ENCODE measurements at places on chromosomes 4 and X.

- DNase-seq, result no peak
Measured at GRCh38 chr4:40546506-40546905, 83.2 kb downstream of the RBM47 start.

- peak; percentile 39 for DNase-seq
Measured at GRCh38 chr4:153643406-153644383, 40.4 kb upstream of the TLR2 start.

DNA sequence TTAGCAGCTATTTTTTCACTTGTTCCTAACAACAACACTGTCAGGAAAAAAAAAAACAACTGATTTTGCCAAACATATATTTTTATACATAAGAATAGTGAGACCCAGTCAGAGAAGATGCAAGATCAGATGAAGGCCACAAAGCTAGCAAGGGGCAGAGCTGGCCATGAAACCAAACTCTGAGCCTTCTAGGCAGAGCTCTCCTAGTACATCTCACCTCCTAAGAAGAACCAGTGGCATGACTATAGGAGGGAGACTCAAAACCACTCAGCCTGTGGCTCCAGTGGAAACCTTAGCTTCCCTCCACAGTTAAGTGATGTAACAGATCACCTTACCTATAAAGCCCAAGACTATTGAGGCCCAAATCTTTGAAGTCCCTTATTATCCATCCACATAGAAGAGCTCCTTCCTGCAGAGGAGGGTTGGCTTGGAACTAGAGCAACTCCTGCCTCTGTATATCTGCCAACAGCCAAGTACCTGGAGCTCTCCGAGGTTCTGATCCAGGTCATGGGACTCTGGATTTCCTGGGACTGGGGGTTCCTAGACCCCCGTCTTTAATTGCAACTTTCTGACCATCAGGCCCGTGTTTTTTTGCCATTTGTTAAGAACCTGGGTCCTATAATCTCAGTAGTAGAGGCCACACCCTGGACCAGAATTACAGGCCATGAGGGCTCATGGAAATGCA, 136.5 kb downstream of the SH3KBP1 start:
- no peak for DNase-seq

GRCh38 chr4:123209436-123209835, 187.2 kb upstream of the SPRY1 start:
- DNase-seq, result no peak

DNA sequence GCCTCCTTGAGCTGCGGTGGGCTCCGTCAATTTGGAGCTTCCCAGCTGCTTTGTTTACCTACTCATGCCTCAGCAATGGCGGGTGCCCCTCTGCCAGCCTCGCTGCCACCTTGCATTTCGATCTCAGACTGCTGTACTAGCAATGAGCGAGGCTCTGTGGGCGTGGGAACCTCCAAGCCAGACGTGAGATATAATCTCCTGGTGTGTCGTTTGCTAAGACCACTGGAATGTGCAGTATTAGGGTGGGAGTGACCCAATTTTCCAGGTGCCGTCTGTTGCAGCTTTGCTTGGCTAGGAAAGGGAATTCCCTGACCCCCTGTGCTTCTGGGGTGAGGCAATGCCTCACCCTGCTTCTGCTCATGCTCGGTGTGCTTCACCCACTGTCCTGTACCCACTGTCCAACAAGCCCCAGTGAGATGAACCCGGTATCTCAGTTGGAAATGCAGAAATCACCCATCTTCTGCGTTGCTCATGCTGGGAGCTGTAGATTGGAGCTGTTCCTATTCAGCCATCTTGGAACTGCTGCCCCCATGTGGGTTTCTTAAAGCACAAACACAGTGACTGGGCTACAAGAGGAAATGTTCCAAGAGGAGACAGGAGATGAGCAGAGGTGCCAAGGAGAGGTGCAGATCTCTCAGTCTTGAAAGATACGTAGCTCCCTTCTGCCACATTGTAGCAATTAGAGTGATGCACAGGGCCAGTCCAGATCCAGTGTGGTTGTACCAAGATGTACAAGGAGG, 193.0 kb upstream of the IGFBP7 start:
- DNase-seq, result no peak

DNA sequence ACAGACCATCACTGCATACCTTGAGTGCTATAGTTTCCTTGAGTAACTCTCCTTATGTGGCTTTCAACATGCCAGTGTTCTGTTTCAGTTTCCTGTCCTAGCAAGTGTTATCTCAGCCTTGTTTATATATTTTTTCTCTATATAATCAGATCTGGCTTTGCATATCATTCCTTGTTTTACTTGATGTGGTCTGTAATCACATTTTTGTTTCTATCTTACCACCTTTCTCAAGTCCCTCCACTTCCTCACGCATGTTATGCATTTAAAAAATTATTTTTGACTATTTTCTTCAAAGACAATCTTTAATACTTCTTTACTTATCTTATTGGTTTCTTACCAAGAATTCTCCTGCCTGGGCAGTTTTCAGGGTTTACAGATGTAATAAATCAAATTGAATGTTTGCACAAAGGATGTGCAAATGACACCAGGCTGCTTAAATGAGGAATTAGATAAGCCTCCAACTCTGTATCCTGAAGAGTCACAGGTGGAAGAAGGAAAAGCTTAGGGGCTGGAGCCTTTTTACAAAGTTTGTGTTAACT, 351.2 kb downstream of the BMPR1B start:
- no peak for DNase-seq

DNA sequence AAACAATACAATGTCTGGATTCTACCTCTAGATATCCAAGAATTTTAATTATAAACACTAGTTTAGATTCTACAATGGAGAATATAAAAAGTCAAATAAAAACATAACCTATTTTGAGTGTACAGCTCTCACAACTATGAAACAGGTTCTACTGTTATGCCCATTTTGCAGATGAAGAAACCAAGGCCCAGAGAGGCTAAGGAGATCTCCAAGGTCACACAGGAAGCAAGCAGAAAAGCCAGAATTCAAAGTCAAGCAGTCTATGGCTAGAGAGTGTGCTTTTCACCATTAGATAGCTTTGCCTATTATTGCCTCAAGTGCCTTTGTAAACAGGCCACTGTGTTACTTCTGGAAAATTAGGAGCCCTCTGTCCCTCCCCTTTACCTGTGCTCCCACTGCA, 7.3 kb downstream of the TAPT1 start:
- DNase-seq, result no peak

- no peak for DNase-seq
Measured at GRCh38 chrX:47226531-47227333, 6.1 kb upstream of the USP11 start.

- no peak for DNase-seq
Measured at GRCh38 chrX:129934461-129934860, 28.5 kb downstream of the UTP14A start.

DNA sequence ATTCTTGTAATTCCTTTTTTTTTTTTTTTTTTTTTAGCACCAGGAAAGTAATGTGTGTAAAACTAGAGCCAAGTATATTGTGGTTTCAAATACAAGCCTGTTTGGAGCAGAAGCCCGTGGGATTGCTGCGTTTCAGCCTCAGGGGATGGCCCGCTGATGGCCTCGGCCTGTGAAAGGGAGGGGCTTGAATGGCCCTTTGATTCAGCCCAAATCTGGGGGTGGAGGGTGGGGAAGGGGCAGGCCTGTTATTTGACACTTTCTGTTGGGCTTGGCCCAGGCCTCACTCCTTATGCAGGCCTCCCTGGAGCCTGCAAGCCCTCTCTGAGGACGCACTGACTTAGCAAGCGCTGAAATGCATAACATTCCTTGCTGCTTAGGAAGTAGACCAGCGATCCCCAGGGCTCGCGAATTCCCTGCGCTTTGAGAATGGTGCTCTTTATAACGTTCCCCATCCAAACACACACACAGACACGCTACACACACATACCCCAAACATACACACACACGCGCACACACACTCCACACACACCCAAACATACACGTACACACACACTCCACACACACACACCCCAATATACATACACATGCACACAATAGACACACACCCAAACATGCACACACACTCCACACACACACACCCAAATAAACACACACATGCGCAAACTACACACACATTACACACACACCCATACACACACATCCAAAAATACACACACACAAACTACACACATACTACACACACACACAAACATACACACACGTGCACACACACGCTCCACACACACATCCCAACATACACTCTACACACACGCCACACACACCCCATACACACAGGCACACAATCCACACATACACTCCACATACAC, 29.6 kb downstream of the TLR10 start:
- no peak for DNase-seq

DNA sequence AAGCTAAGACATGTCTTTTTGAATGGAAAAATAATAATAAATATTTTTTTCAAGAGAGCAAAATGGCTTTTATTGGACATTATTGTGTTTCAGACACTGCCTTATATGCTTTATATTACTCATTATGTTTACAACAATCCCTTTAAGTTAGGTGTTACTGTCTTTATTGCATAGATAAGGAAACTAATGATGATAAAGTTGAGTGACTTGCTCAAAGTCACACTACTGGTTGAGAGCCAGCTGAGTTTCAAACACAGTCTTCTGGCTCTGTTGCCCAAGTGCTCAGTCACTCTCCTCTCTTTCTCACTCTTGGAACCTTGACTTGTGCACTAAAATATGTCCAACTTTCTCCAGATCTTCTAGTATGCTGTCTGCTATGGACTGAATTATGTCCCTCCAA, 71.5 kb upstream of the SLC39A8 start:
- DNase-seq, result no peak

DNA sequence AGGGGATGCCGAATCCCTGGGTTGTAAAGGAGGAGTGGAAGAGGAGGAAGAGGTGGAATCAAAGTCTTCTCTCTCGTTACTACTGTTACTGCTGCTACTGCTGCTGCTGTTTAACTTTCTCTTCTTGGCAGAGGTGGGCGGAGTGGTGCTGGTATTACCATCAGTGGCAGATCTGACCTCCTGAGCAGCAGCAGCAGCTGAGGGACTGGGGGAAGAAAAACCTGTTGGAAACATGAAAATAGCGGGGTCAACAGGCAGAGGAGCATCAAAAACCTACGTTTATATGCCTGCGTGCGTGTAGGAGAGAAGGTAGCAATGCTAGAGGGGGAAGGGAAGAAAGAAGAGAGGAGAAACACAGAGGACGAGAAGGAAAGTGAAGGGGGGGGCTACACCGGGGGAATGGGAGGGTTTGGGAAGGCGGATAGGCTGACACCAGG, 339 bp downstream of the CUL4B start:
- no peak for DNase-seq

GRCh38 chr4:16627999-16628398, 270.4 kb downstream of the LDB2 start:
- no peak for DNase-seq

GRCh38 chr4:95910749-95911148, 70.9 kb downstream of the PDHA2 start:
- DNase-seq, result no peak

DNA sequence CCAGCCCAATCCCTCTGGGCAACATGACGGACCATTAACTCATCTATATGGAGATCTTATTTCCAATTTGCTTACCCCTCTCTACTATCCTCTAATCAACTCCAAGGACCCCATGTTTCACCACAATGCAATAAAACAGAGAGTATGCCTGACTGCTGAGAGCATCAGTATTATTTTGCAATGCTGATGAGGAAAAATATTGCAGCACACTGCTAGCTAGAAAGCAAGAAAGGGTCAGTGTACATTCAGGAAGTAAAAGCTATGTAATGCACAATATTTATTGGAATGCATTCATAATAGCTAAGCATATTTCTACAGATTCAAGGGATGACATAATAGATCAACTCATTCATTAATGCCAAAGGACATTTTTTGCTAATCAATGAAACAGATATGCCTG, 33.2 kb downstream of the ARAP2 start:
- DNase-seq, result no peak

DNA sequence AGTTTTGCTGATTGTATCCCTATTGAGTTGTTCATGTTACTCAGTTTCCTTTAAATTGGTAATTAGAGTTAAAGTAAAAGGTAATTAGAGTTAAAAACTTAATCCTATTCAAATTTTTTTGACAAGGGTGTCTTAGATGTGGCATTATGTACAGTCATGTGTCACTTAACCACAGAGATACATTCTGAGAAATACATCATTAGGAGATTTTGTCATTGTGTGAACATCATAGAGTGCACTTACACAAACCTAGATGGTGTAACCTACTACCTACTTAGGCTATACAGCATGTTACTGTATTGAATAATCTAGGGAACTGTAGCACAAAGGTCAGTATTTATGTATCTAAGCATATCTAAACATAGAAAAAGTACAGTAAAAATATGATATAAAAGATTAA, 39.2 kb downstream of the BEX3 start:
- no peak for DNase-seq

- no peak for DNase-seq
Measured at GRCh38 chr4:180219080-180219479, 2024.1 kb upstream of the TENM3 start.

DNA sequence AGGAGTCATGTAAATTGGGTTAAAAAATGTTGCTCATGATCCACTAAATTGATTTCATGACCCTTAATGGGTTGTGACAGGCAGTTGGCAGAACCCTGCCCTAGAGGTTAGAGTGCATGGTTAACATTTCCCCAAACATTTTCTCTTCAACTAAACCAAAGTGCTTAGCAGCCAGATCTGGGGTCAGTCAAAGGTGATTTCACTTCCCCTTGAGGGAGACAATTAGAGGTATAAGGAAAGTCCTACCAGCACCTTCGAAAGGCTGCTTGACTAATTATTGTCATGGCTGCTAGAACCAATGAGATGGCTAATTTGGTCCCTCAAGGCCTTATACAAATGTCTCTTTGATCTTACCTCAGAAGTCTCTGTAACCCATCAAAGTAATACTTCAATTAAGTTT, 30.9 kb upstream of the INTS6L start:
- DNase-seq, result peak; percentile 19

- no peak for DNase-seq
Measured at GRCh38 chr4:5206016-5206790, 154.9 kb downstream of the STK32B start.

DNA sequence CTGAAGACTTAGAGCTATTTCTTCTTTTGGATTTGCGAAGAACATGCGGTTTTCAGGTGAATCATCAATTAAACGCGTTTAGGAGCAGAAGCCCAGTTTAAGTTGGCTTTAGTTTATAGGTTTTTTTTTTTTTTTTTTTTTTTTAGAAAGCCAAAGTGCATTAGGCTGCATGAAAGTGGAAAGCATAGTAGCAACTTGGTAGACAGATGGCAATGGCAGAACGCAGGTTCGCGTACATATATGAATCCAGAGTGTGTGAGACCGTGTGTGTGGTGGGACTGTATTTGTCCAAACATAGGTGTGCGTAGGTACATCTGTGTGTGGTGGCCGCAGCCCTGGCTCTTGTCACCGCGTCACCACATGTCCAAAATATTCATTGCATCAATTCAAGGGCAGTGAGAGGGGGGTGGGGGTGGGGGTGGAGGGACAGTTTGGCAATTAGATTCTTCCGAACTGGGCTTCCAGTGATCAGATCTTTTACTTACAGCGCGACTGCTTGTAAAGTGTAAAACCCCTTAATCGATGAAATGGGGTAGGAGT, 901 bp downstream of the JADE1 start:
- DNase-seq, result peak; percentile 27

DNA sequence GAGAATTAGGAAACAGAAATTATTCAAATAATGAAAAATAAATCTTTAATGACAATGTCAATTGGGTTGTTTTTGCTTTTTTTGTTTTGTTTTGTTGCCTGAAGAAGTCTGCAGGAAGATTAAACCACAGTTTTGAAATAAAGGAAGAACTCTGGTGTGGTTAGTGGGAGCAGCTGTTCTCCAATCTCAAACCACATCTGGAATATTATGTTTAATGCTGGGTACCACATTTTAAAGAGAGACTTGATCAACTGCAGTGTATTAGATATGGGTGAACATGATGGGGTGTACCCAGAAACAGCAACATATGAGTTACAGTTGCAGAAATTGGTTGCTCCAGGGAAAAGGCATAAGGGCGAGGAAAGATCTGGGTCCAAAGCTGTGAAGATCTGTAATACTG, 171.2 kb upstream of the RPL34 start:
- no peak for DNase-seq

- DNase-seq, result no peak
Measured at GRCh38 chrX:93874554-93874953, 200.5 kb downstream of the FAM133A start.
